ENCODE measurements at places on chromosomes 7 and 10.

DNA sequence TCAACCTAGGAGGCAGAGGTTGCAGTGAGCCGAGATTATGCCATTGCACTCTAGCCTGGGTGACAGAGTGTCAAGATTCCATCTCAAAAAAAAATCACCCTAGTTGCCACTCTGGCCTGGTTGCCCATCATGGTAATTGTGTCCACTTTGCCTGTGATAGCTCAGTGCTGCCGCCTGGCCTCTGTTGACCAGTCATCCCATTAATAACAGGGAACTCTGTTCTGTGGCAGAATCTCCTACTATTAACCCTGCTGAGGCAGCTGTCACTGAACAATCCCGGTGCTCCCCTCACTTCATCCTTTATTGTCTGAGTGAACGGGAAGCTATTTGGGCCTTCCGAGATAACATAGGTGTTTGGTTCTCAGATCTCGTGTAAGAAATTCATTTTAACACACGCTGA lies 14.6 kb downstream of the ZNF3 start:
- peaks cover 23% of the 10 kb centered on the region for H3K4me1 ChIP-seq
- no peak overlapping the region for H3K4me3 ChIP-seq

- H3K27ac ChIP-seq: no peak overlapping the region
- no peaks in the 10 kb centered on the region for H3K4me1 ChIP-seq
- no peaks in the 10 kb centered on the region for H3K27me3 ChIP-seq
- H3K4me3 ChIP-seq: no peak overlapping the region
Observed at GRCh38 chr10:17548162-17548561, 69.0 kb downstream of the HACD1 start.

DNA sequence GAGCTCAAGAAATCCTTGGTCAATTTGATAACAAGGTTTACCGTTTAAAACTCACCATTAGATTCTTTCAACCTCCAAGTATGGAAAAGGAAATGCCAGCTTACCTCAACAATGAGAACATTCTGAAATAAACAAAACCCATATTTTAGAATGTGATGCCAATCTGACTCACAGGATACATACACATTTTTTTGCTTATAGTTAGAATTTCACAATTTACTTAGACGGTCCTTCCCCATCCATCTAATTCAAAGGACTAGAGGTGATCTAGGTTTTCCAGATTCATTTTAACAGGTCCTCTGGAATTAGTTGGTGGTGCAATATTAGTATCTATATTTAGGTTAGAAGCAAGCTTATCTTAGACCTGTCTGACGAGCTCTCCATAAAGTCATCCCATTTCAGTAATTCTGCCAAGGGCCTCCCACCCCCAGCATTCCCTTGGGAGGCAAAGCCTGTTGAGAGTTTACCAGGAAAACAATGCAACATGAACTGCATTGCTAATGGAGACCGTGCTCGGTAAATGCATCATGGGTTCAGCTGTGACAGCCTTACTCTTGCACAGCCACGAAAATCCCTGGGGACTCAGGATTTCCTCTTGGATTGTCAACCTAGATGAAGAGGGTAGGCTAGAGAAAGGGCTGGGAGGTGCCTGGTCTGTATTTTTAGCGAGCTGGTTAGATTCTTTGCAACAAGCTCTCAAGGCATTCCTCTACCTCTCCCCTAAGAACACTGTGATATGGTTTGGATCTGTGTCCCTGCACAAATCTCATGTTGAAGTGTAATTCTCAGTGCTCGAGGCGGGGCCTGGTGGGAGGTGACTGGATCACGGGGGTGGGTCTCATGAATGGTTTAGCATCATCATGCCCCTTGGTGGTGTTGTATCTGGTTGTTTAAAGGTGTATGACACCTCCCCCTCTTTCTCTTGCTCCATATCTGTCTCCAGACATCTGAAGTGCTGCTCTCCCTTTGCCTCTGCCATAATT lies 93.8 kb downstream of the PRTFDC1 start:
- H3K4me3 ChIP-seq: no peak overlapping the region
- no peak for DNase-seq
- H3K27ac ChIP-seq: no peak overlapping the region
- H3K27me3 ChIP-seq: no peaks in the 10 kb centered on the region

GRCh38 chr7:116515584-116515983 lies 9.3 kb upstream of the CAV1 start:
- peaks cover 3% of the 10 kb centered on the region for H3K4me1 ChIP-seq
- no peaks in the 10 kb centered on the region for H3K36me3 ChIP-seq
- no peak overlapping the region for H3K4me3 ChIP-seq
- DNase-seq: no peak
- H3K27ac ChIP-seq: no peak overlapping the region

- H3K27ac ChIP-seq: no peak overlapping the region
- DNase-seq: no peak
Observed at GRCh38 chr10:49050366-49050765, 65.0 kb downstream of the VSTM4 start.

DNA sequence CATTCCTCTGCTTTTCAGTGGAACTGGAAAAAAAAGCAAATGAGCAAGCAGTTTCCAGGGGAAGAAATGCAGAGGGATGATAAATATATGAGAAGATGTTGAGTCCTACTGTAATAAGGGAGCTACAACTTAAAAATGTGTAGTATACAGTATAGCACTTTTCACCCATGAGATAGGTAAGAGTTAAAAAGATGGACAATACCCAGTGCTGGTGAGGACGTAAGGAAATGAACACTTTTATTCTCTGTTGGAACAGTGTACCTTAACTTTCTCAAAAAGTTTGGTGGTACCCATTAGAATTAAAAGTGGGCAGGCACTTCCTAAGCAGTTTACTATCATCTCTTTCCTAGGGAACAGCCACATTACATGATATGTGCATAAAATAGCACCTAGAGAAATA lies 2.7 kb upstream of the FAM170B start:
- peaks cover 3% of the 10 kb centered on the region for H3K27me3 ChIP-seq
- no peaks in the 10 kb centered on the region for H3K4me1 ChIP-seq
- H3K4me3 ChIP-seq: no peak overlapping the region
- no peak for DNase-seq
- no peaks in the 10 kb centered on the region for H3K36me3 ChIP-seq
- H3K27ac ChIP-seq: no peak overlapping the region

DNA sequence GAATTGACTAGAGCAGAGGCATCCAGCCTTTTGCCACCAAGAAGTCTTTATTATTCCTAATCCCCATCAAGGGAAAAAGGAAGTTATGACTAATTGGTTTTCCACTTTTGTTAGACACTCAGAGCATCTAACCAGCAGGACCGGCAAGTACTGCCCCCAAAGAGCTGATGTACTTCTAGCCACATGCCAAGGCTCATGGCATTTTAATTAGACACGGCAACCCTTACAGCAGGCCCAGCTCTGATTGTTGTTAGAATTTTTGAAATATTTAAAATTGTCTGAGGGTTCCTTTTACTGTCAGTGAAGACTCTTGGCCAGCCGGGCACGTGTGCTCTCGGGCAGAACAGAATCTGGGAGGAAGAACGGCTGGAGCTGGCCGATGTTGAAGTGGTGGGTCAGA lies 114.8 kb downstream of the SPAG6 start:
- no peaks in the 10 kb centered on the region for H3K36me3 ChIP-seq
- peaks cover 5% of the 10 kb centered on the region for H3K27me3 ChIP-seq
- no peak overlapping the region for H3K27ac ChIP-seq
- DNase-seq: peak; percentile 1
- no peak overlapping the region for H3K4me3 ChIP-seq

DNA sequence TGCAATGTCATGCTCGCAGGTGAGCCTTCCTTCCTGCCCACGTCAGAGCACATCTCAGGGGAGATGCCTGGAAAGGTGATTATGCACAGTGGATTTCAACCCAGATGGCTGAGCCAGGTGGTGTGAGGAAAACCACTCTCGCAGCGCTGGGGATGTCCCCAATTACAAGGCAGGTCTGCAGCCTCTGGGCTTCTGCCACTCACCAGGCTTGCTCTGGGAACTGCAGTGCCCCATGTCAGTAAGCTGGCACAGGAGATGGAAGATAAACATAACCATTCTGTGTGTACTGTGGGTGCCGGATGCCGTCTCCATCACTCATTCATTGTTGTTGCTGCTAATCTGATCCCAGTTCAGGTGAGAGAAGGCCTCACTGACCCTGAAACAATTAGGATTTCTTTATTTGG lies 222.9 kb upstream of the PITRM1 start:
- no peak overlapping the region for H3K27ac ChIP-seq
- no peaks in the 10 kb centered on the region for H3K4me1 ChIP-seq
- DNase-seq: no peak

- no peaks in the 10 kb centered on the region for H3K27me3 ChIP-seq
- H3K4me3 ChIP-seq: peak overlapping the region; percentile 69
- H3K36me3 ChIP-seq: no peaks in the 10 kb centered on the region
- peaks cover 9% of the 10 kb centered on the region for H3K4me1 ChIP-seq
- no peak overlapping the region for H3K27ac ChIP-seq
Observed at GRCh38 chr10:132961787-132962622, 19.6 kb upstream of the CFAP46 start.

DNA sequence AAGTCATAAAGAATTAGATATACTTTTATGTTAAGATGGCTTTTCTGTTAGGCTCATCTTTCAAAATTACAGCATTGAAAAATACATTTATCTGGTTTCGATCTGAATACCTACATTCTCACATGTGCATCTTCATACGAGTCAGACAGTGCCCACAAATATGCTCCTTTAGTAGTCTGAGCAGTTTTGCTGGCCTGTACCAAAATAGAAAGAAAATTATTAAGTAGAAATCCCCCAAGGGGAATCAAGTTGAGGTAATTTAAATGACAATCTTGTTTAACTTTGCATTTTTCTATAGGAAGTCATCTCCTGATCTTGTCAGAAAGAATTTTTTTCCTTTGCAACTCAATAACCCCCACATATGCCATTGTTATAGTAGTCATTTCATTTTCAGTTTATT lies 287.4 kb upstream of the SEMA3D start:
- no peak overlapping the region for H3K4me3 ChIP-seq
- H3K27me3 ChIP-seq: no peaks in the 10 kb centered on the region
- no peak for DNase-seq
- no peak overlapping the region for H3K27ac ChIP-seq
- H3K4me1 ChIP-seq: no peaks in the 10 kb centered on the region

DNA sequence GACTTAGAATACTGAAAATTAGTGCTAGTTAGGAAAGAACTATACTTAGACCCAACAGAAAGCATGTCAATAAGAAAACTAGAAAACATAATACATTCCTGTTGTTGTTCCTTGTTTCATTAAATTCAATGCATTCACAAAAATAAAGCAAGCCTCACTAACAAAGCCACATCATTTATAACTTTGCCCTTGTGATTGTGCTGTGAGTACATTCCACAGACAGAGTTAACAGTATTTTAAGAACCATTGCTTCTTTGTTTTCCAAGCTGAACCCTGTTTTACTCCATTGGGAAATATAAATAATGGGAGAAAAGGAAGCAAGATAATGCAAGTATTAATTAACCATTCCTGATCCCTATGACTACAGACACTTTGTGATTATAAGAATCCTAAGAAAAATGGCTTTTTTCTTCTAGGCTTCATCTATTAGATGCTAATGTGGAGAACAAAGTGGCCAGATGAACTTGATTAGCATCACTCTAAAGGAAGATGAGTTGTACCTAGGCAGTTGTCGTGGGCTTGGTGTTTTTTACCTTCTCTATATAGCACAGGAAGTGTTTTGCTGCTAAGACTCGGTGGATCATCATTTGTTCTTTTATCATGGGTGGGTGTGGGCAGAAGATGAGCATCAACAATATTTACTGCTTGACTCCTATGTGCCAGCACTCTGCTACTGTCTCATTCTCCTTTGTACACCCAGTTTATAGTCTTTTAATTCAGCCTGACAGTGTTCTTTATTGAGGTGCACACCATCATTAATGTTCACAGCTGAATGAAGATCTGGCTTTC lies 34.2 kb upstream of the ZNRF2 start:
- H3K4me1 ChIP-seq: peaks cover 25% of the 10 kb centered on the region
- H3K4me3 ChIP-seq: no peak overlapping the region
- H3K36me3 ChIP-seq: no peaks in the 10 kb centered on the region
- H3K27me3 ChIP-seq: no peaks in the 10 kb centered on the region

DNA sequence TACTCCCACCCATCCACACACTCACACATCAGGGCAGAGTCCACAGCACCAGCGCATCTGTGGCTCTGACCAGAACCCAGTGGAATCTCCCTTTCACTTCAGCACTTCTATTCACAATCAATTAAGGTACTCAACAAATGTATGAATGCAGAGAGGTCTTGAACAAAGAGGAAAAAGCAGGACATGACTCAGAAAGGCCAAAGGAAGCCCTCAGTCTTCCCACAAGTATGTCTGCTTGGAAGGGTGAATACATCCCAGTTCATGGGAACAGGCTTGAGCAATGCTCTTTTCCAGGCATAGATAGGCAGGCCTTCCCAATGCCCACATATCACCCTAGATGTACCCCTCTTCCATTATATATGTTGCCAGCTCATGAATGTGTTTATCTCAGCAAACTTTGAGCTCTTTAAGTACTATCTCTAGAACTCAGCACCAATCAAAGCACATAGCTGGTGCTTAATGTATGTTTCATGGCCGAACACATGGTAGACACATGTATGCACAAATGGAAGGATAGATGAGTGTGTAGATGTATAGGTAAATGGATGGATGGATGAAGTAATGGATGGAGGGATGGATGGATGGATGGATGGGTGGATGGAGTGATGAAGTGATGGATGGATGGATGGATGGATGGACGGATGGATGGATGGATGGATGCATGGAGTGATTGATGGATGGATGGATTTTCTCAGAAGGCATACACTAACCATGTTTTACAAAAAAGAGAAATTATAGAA lies 507.6 kb downstream of the GRID1 start:
- no peak for DNase-seq
- no peak overlapping the region for H3K4me3 ChIP-seq
- H3K27ac ChIP-seq: no peak overlapping the region
- H3K36me3 ChIP-seq: no peaks in the 10 kb centered on the region
- peaks cover 3% of the 10 kb centered on the region for H3K4me1 ChIP-seq

- no peaks in the 10 kb centered on the region for H3K27me3 ChIP-seq
- no peaks in the 10 kb centered on the region for H3K4me1 ChIP-seq
- H3K36me3 ChIP-seq: no peaks in the 10 kb centered on the region
- no peak overlapping the region for H3K4me3 ChIP-seq
- no peak for DNase-seq
Observed at GRCh38 chr7:109308816-109309215, 739.1 kb downstream of the DNAJB9 start.

GRCh38 chr7:151705636-151706276 lies 171.2 kb downstream of the PRKAG2 start:
- H3K36me3 ChIP-seq: peaks cover 2% of the 10 kb centered on the region
- no peak overlapping the region for H3K27ac ChIP-seq
- H3K27me3 ChIP-seq: no peaks in the 10 kb centered on the region
- no peak overlapping the region for H3K4me3 ChIP-seq

DNA sequence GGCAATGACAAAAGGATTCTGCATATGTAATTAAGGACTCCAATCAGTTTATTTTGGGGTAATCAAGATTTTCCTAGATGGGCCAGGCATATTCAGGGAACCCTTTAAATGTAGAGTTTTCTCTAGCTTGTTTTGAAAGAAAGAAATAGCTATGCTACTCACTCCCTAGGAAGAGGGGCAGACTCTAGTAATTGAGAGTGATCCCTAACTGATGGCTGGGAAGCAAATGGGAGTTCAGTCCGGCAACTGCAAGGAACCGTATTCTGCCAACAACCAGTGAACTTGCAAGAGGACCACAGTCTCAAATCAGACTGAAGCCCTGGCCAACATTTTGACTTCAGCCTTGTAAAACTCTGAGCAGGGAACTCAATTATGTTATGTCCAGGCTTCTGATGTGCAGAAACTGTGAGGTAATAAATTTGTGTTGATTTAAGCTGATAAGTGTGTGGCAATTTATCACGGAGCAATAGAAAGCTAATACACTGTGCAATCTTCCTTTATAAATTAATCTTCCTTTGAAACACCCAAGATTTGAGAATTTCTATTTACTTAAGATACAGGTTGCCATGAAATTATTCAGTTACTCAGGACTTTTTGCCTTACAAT lies 14.0 kb downstream of the AOAH start:
- H3K36me3 ChIP-seq: no peaks in the 10 kb centered on the region
- no peak overlapping the region for H3K4me3 ChIP-seq
- no peak for DNase-seq
- H3K4me1 ChIP-seq: no peaks in the 10 kb centered on the region
- no peak overlapping the region for H3K27ac ChIP-seq

Measured in liver (tissue), 10 donors.